ENCODE measurements at places on chromosomes 3 and 15. TPM values are rescaled to one million over a fixed set of nuclear protein-coding genes. Genes with fewer than 3 reads are reported as not detected.
A peak's percentile ranks its signal among the peaks of the same experiment; 100 is the strongest.

Gene IQCF5
- total RNA-seq, result not detected

Gene RNU6-1
- not detected for total RNA-seq

Gene PRSS50
- 0.31 TPM for total RNA-seq

Gene SH3GL3
- total RNA-seq, result 186 TPM

Gene GOLGA8T
- total RNA-seq, result 0.16 TPM

Gene PML
- total RNA-seq, result 6.4 TPM

Gene BFSP2
- 1.1 TPM for total RNA-seq

Gene BNC1
- total RNA-seq, result 0.16 TPM

Gene TLNRD1
- total RNA-seq, result 8.6 TPM

Gene STRA6
- 2.3 TPM for total RNA-seq

Gene HYKK
- total RNA-seq, result 1.2 TPM

Gene CCDC66
- total RNA-seq, result 86.7 TPM

Gene GPR27
- 53.0 TPM for total RNA-seq

DNA sequence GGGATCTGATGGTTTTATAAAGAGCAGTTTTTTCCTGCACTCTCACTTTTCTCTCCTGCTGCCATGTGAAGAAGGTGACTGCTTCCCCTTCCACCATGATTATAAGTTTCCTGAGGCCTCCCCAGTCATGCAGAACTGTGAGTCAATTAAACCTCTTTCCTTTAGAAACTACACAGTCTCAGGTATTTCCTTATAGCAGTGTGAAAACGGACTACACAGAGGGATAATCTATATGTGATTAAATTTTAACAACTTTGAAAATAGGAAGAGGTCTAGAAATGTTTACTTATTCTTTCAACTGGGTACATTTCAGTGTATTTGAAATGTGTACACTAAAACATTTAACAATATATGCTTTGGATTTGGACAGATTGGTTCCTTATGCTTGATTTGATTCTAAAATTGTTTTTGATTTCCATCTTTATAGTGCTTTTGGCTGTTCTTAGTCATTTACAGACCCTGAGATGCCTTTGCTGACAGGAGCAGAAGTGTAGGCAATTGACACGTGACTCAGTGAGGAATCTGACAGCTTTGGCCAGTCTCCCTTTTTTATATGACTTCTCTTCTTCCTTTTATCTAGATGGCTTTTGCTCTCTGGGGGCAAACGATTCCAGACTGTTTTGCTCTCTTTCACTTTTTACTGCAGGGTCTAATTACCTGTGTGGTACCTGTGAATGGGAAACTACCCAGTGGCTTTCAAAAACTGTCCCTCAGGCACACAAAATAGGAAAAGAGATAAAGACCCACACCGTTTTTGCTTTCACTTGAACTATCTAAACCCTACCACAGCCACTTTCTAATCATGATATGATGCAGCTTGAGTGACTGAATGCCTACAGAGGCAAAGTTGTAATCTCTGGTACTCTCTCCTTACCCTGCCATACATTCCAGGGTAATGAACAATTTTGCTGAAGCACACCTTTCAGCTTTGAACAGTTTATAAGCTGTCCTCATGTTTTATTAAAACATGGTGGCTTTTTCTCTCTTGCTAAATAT, 422.6 kb downstream of the ROBO1 start:
- DNase-seq, result no peak

- DNase-seq, result no peak
Observed at GRCh38 chr3:54670201-54671000, 257.5 kb downstream of the LRTM1 start.

GRCh38 chr3:159669766-159670165, 318.9 kb upstream of the IL12A start:
- peak; percentile 26 for DNase-seq

DNA sequence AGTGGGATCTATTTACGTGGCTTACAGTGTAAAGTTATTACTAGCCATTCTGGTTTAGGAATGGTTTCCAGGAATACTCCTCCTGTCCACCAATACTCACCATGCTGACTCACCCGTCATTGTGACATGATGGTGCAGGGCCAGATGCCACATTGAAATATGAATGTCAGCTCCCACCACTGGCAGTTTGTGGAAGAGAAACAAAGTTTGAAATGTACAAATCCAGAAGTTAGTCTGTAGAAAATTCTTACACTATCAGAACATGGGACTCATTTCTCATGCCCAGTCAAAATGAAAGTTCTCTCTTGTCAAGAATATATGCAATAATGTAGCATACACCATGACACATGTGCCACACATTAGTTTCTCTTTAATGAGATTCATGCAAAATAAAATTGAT, 14.4 kb upstream of the TSPAN3 start:
- no peak for DNase-seq

- DNase-seq, result no peak
Observed at GRCh38 chr15:53470743-53471142, 288.7 kb downstream of the WDR72 start.

GRCh38 chr15:58544756-58545155, 113.0 kb downstream of the LIPC start:
- DNase-seq, result no peak

- DNase-seq, result no peak
Observed at GRCh38 chr3:171620825-171621434, 160.7 kb upstream of the TNIK start.

- DNase-seq, result no peak
Observed at GRCh38 chr15:72451224-72451623, 22.9 kb upstream of the ARIH1 start.

DNA sequence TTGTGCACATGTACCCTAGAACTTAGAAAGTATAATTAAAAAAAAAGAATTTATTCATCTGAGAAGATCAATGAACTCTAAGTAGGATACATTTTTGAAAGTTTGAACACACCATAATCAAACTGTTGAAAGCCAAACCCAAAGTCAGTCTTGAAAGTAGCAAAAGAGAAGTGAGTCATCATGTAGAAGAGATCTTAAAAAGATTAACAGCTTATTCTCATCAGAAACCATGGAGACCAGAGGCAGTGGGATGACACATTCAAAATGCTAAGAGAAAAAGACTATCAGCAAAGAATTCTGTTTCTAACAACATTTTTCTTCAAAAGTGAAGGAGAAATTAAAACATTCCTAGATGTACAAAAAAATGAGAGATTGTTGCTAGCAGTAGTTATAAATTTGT, 60.7 kb downstream of the TIMP4 start:
- no peak for DNase-seq

DNA sequence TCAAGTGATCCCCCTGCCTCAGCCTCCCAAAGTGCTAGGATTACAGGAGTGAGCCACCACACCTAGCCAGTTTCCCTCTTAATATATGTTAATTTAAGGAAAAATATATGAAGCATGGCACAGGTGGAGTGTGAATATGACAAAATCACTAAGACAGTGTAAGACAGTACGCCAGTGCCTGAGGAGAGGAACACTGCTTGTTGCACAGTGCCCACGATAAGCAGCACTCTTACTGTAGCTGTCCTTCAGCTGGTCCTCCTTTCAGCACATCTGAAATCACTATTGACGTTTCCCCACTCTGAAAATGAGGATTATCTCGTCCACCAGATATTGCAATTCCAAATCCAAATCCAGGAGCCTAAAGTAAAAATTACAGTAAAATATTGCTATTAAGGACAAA, 49.3 kb downstream of the TJP1 start:
- DNase-seq, result no peak

GRCh38 chr15:38324939-38325647, 72.5 kb downstream of the SPRED1 start:
- DNase-seq, result no peak

- DNase-seq, result no peak
Observed at GRCh38 chr3:133600572-133601081, 27.1 kb downstream of the CDV3 start.

DNA sequence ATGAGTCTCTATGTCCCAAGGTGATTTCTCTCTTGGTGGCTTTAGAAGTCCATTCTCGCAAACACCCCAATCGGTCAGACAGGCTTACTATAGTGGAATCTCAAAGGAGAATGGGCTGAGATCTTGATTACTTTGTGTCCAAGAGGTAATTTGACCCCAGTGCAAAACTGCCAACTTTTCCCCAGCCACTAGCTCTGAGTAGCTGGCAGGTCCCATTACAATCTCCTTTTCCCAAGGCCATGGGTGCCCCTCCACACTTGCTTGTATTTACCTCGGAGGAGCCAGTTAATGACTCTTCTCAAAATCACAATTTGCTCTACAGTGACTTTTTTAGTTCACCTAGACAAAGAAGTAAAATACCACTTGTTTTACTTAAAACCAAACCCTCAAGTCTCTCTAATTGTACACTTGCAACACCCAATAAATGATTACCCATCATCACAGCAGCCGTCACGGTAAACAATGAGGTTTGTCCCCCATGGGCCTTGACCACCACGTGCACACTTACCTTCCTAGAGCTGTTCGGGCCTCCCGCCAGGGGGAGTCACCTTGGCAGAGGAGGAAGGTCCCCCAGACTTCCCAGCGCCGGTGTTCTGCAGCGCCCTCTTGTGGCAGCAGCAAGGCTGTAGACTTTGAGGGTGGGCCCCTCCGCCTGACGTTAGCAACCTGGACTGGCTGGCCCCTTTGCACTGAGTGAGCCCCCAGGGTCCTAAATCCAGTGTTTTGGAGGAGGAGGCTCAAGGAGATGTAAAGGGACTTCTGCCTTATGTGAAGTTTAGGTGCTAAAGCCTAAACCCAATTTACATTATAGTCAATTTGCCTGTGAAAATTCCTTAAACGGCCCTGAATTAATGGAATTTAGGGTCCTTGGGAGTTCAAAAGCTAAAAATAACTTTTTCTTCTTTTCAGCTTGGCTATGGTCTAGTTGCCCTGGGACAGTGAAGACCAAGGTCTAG, 18.7 kb upstream of the HDAC11 start:
- DNase-seq, result no peak

DNA sequence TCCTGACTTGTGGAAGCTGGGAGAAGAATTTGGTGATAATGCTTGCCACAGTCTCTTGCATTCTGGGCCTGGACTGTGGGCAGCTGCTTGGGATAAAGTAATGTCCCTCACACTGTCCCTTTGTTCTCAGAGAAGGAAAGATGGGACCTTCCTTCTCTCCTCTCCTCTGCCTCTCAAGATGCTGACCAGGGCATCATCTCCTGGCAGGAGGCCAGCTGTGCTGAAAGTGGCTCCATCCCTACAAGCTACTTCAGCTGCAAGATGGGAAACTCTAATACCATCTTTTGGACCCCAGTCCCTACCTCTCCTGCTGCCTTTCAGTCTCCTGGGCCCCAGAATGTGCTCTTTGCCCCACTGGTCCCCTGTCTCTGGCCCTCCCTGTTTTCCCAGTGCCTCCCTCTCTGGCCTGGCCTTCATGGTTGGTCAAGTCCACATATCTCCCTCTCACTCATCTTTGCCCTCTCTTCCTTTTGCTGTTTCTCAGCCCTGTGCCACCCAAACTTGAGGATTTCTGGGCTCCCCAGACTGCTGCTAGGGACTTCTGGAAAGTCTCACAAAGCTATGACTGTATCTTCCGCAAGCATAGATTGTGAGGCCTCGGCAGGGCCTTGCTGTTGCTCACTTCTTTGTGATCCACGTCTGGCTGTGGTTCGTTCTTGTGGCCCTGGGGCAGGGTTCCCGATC, 7.1 kb upstream of the SLC6A20 start:
- no peak for DNase-seq
